Thymus (tissue), 14 donors: ENCODE measurements at places on chromosomes 5 and 9. TPM values are rescaled to one million over a fixed set of nuclear protein-coding genes. Genes with fewer than 3 reads are reported as not detected.

DNA sequence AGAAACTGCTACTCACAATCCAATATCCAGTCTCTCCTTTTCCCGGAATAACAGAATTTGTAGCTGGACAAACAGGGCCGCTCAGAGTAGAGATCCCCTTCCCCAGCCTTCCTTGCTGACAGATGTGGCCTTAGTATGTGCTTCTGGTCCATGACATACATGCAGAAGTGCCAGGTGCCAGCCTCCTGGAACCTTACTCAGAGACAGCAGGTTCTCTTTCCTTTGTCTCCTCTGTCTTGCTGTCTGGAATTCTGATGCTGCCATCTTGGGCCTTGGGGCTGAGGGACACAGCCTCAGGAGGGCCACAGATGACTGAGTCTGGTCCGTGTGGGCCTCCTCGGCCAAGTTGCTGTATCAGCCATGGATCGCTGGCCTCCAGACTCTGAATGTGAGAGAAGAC, 210.1 kb downstream of the PAX5 start:
- no peak for DNase-seq

The KYAT1 gene
- 9.9 TPM for polyA plus RNA-seq

- no peak for DNase-seq
Measured at GRCh38 chr5:53556001-53556400, 4.4 kb upstream of the NDUFS4 start.

The UBE2QL1 gene
- polyA plus RNA-seq, result 1.1 TPM

DNA sequence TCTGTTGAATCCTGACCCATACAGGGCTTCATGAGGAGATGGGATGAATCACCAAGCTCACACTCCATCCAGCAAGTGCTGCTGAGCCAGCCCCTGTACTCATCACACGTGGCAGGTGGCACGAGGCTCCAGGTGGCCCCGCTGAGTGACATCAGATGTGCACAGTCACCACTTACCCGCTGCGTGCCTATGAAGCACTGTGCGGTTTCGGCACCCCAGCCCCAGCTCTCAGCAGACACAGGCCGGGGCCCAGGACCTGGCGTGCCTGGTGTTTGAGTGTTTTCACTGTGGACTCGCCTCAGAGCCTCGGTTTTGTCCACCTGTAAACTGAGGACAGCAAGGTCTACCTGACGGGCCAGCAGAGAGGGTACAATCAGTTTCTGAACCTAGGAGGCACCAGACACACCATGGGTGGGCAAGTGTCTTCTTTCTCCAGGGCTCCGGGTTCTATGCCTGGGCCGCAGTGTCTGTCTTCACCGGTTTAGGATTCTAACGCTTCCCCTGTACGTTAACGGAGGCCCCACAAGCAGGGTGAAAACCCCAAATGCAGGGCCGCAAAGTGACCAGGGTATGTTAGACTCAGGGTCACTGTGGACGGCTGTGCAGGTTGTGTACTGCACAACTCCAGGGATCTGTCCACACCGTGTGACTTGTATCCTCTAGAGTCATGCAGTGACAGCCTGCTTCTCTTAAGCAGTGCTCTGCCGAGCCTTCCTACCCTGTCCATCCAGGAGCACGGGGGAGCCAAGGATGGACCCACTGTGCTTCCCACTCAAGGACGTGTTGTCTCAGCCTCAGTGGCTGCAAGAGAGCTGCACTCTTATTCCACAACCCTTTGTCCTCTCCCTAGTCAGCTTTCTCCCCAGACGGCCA, 44.3 kb upstream of the COL5A1 start:
- no peak for DNase-seq

DNA sequence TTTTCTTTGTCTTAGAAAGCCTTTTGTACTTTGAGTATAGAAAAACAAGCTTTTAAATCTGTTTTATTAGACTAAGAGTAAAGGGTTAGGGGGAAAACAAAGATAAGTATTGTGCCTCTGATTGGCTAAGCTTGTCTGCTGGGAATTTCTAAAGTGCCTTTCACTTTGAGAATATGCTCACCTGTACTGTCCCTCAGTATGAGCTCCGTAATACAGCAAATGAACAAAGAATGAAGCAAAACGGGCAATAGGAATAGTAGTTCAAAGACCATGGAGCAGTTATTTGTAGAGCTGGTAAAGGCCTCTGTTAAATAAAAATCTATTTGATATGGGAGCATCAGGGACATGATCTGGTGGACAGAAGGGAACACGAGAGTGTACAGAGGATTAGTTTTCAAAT, 277.8 kb downstream of the MAST4 start:
- no peak for DNase-seq

The SPINK5 gene
- 41.6 TPM for polyA plus RNA-seq

DNA sequence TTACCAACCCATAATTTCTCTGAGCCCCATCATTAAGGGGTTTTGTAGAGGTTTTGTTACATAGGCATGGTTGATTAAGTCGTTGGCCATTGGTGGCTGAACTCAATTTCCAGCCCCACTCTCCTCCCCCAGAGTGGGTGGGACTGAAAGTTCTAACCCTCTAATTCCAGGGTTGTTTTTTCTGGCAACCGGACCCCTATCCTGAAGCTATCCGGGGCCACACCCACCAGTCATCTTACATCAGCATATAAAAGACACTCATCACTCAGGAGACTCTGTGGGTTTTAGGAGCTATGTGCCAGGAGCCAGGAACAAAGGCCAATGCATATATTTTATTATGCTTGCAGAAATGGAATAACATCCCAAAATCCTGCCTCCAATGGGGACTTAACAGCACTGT, 186.0 kb downstream of the NXNL2 start:
- DNase-seq, result no peak

The AQP3 gene
- 129 TPM for polyA plus RNA-seq

DNA sequence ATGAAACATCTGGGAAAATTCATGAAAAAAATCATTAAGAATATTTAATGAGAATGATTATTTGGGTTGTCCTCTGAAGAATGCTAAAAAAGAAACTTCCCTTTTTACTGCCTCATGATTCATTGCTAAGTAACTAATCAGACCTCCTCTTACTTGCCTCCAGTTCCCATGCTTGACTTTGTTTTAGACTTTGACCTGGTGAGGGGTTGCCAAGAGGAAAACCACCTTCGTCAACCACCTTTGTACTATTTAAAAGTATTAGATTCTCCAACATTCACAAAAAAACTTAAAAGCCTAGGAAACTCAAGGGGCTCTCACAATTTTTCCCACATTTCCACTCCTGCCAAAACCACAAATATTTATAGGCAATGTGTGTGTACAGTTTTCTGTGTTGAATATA, 115.2 kb upstream of the ST8SIA4 start:
- no peak for DNase-seq
